ENCODE measurements at places on chromosomes 6 and 20. TPM values are rescaled to one million over a fixed set of nuclear protein-coding genes. Genes with fewer than 3 reads are reported as not detected.
A peak's percentile ranks its signal among the peaks of the same experiment; 100 is the strongest.

The LHFPL5 gene
- total RNA-seq = not detected

The SLC22A7 gene
- total RNA-seq = not detected

The ZBP1 gene
- total RNA-seq = not detected

The HLA-DPA1 gene
- 30.4 TPM for total RNA-seq

DNA sequence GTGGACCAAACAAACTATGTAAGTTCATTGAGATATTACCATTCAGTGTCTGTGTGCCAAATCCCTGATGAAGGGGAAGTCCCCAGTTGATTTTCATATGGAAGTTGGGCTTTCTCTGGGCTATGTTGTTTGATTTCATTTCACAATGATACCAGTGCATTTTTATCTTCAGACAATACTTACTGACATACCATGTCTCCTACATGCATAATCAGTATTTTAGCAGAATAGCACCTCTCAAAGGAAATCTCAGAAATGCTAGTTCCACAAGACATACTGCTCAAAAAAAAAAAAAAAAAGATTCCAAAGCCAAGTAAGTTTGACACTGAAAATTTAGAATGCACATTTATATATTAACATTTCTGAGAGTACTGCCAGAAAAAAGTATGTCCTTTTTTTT, 168.8 kb upstream of the RNF217 start:
- peak; percentile 1 for DNase-seq

- no peak for DNase-seq
These were observed 374.6 kb upstream of the JARID2 start for GRCh38 chr6:14871221-14871620.

DNA sequence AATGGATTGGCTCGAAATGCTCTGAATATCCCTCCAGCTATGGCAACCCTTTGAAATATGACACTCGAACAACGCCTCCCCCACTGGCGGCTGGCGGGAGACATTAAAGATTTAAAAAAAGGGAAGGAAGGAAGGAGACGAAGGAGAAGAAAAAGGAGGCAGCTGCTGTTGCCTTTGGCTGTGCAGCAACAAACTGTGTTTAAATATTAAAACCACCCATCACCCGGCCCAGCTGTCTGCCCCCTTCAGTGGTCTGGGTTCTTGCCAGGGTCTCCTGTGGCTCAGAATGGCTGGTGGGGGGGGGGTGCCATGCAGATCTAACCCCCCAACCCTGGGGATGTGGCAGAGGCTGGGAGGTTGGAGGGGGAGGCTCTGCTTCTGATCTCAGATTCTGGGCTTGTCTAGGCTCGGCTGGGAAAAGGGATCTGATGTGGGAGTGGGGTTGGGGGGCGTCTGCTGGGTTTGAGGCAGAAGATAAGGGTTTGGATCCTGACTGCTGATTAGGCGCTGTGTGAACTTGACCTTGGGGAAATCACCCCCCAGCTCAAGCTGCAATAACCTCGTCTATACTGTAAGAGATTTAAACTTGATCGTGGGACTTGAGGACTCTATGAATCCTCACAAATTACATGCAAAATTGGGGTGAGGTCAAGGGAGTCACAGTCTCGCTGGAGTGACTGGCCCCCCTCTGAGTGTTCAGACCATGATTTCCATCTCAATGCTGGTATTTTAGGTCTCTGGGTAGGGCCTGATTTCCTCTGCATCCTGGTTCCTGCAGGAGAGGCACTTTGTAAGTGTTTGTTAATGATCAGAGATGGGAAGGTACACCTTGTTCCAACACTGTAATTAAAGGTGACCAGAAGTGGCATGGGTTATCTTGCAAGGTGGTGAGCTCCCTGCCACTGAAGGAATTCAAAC, 40.3 kb upstream of the BLCAP start:
- DNase-seq = peak; percentile 72

DNA sequence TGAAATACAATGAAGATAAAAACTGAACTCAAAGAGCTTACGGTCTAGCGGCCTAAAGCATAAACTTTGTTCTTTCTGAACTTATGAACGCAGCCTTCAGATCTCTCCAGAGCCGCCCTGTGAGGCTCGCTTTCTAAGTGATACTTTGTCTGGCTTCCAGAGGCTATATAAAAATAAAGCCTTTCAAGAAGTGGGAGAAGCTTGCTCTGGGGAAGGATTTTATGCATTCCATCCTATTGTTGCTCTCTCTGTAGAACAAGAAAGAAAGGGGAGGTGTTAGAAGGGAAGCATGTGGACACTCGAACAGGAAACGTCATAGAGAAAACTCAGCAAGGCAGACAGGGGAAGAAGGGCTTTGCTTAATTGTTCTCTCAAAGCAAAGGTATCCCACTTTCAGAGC, 77.0 kb downstream of the TBX18 start:
- DNase-seq = no peak

DNA sequence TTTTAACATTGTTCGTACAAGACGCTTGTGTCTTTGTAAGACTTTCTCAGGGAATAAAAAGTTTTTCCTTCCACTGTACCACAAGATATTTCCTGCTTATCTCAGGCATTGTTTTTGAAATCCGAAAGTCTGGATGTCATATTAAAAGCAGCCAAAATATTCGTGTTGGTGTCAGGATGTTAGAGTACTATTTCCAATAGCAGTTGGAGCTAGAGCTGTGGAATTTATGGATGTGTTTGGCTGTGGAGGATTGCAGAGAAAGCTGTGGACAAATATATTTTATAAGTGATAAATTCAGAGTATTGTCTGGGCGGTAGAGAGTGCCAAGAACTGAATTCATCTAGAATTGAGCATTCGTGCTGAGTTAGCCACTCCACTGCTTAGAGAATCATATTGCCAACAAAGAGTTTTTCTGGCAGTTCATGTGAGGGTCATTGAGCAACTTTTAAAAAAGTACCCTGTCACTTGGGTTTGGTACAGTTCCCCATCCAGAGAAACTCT, 57.7 kb downstream of the ZDHHC14 start:
- no peak for DNase-seq

All from osteoblast (primary cell).